ENCODE measurements at places on chromosomes 5 and 9.

- DNase-seq, result peak; percentile 51
These were observed 2.0 kb upstream of the MZB1 start for GRCh38 chr5:139391570-139392323.

DNA sequence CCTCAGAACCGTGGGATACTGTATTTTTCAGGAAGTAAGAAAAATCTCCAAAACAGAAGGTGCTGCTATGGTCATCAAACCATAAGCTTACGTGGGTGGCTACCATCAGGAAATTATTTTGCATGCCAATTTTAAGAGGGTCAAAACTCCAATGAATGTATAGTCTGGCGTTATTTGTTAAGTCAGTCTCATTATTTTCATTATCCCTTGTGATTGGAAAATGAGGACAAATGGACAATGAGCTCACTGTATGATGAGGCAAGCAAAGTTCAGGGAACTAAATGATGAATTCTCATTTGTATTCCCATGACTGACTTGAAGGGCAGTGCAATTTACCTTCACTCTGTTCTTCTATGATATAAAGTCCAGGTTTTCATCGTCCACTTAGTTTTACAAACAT is 17.6 kb downstream of the PUM3 start:
- no peak for DNase-seq

GRCh38 chr5:162657076-162657475 is 589.5 kb downstream of the GABRG2 start:
- no peak for DNase-seq

DNA sequence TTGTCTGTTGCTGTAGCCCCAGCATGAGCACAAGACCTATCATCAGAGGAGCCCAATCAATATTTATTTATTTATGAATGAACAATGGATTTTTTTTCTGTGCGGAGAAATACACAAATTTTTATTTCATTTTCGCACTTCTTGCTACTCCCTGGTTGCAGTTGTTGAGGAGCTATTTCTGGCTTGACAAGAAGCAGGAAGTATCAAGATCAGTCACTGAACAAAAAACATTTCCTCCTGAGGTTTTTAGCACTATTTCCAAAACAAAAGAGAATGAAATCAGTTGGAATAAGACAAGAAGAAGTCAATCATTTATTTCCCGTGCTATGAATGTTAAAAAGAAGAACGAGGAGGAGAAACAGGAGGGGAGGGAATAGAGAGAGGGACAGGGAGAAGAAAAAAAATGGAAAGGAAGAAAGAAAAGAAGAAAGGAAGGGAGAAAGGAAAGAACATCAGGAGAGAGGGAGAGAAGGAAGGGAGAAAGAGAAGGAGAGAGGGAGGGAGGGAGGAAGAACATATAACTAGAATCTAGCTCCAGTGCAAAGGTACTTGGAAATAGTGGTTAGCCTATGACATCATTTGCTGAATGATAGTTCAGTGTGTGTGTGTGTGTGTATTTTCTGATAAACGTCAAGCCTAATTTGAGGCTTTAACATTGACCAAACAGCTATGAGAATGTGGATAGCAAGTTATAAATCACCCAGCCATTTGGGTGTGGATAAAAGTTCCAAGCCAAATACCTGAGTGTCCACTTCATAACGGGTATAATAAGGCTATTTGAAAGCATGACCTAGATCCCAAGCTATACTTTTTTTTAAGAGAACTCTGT is 586.0 kb downstream of the EBF1 start:
- DNase-seq, result peak; percentile 12

DNA sequence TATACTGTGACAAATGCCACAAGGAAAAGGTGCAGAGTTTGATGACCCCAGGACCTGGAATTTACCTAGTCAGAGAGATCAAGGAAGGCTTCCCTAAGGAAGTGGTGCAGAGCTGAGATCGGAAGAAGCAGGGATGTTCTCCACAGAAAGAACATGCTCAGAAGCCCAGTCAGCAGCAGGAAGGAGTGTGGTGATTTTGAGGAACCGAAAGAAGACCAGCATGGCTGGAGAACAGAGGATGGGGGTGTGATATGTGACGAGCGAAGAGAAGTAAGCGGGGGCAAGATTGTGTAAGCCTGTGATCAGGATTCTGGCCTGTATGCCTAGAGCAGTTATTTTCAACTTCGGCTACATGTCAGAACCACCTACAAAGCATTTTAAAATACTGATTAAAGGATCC is 18.7 kb upstream of the PIK3R1 start:
- peak; percentile 67 for DNase-seq

All from germinal center (tissue), 1 donor.